ENCODE measurements at places on chromosomes 2 and 18.
A peak's percentile ranks its signal among the peaks of the same experiment; 100 is the strongest.

DNA sequence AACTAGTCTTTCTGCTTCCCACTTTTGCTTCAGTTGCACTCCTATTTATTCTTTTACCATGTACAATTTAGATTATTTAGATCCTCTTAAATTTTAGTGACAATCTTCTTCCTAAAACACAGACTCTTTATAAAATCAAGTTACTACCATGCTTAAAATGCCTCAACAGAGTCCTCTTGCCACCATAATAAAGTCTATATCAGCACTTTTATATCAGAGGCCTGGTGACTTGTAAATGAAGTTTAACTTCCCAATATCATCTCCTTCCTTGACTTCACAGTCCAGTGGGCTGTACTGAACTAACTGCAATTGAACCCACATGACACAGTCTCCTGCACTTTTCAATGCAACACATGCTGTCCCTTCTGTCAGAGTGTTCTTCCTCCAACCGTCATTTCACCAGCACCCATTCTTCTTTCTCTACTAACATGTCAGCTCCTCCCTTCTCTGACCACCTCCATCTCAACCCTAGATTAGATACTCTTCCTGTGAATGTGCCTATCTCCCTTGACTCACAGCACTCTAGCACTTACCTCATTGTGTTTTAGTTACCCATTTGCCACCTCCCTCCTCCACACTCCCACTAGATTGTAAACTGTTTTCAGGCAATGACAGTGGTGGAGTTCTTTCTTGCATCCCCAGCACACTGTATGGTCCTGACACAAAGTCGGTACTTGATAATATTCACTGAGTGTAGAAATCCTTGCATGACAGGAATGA, 414.9 kb downstream of the SATB2 start:
- H3K4me3 ChIP-seq, result no peak overlapping the region
- no peaks in the 10 kb centered on the region for H3K4me1 ChIP-seq
- no peak overlapping the region for H3K27ac ChIP-seq

GRCh38 chr2:241967467-241968144, 98.1 kb downstream of the RTP5 start:
- no peak overlapping the region for H3K4me3 ChIP-seq
- H3K36me3 ChIP-seq, result no peaks in the 10 kb centered on the region
- no peaks in the 10 kb centered on the region for H3K27me3 ChIP-seq

DNA sequence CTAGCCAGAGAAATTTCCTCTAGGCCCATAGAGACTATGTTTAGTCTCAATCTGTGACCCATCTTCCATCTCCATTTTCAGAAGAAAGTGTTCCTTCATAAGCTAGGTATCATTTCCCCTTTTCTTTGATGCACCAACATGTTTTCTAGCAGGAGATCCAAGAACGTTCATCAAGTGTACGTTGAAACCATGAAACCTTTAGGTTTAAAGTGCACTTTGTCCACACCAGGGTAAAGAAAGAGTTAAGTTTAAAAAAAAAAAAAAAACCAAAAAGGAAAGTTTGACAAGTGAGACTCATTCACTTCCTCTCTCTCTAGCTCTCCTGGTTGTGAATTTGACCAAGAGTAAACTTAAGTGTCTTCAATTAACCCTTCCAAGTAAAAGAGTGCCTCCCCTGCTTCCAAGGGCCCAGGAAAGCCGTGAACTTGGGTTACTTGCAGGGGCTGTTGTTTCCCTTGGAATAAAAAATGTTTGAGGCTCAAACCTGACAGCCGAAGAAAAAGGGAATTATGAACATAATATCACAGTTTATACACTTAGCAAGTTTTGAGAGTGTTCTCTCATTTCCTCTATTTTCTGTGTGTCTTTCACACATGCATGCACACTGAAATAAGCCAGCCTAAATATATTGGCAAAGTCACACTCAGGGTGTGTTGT, 56.7 kb downstream of the LBH start:
- H3K27me3 ChIP-seq, result no peaks in the 10 kb centered on the region
- peaks cover 1% of the 10 kb centered on the region for H3K4me1 ChIP-seq
- no peaks in the 10 kb centered on the region for H3K36me3 ChIP-seq
- no peak overlapping the region for H3K27ac ChIP-seq
- DNase-seq, result no peak

- DNase-seq, result no peak
- H3K27ac ChIP-seq, result no peak overlapping the region
- no peaks in the 10 kb centered on the region for H3K4me1 ChIP-seq
- no peaks in the 10 kb centered on the region for H3K27me3 ChIP-seq
- no peak overlapping the region for H3K4me3 ChIP-seq
- no peaks in the 10 kb centered on the region for H3K36me3 ChIP-seq
Observed at GRCh38 chr2:170533156-170533555, 182.0 kb upstream of the SP5 start.

- H3K36me3 ChIP-seq, result no peaks in the 10 kb centered on the region
- H3K27ac ChIP-seq, result no peak overlapping the region
- DNase-seq, result no peak
Observed at GRCh38 chr2:120631724-120632123, 103.9 kb upstream of the GLI2 start.

GRCh38 chr2:12949406-12949805, 232.7 kb downstream of the TRIB2 start:
- no peak overlapping the region for H3K27ac ChIP-seq
- no peaks in the 10 kb centered on the region for H3K36me3 ChIP-seq
- no peaks in the 10 kb centered on the region for H3K27me3 ChIP-seq

GRCh38 chr2:188884046-188884445, 90.1 kb upstream of the COL3A1 start:
- no peaks in the 10 kb centered on the region for H3K27me3 ChIP-seq
- H3K4me1 ChIP-seq, result no peaks in the 10 kb centered on the region
- H3K36me3 ChIP-seq, result no peaks in the 10 kb centered on the region

- DNase-seq, result no peak
- H3K4me3 ChIP-seq, result no peak overlapping the region
- H3K27me3 ChIP-seq, result no peaks in the 10 kb centered on the region
- peaks cover 63% of the 10 kb centered on the region for H3K4me1 ChIP-seq
Observed at GRCh38 chr2:223832241-223832903, 5.0 kb downstream of the AP1S3 start.

GRCh38 chr18:46273861-46274260, 169.7 kb downstream of the HAUS1 start:
- no peak overlapping the region for H3K27ac ChIP-seq
- no peaks in the 10 kb centered on the region for H3K36me3 ChIP-seq
- H3K4me1 ChIP-seq, result no peaks in the 10 kb centered on the region
- no peak overlapping the region for H3K4me3 ChIP-seq
- H3K27me3 ChIP-seq, result no peaks in the 10 kb centered on the region

GRCh38 chr18:54860941-54861340, 32.7 kb downstream of the RAB27B start:
- no peaks in the 10 kb centered on the region for H3K4me1 ChIP-seq
- H3K27me3 ChIP-seq, result no peaks in the 10 kb centered on the region
- DNase-seq, result no peak
- H3K36me3 ChIP-seq, result no peaks in the 10 kb centered on the region
- H3K4me3 ChIP-seq, result no peak overlapping the region

DNA sequence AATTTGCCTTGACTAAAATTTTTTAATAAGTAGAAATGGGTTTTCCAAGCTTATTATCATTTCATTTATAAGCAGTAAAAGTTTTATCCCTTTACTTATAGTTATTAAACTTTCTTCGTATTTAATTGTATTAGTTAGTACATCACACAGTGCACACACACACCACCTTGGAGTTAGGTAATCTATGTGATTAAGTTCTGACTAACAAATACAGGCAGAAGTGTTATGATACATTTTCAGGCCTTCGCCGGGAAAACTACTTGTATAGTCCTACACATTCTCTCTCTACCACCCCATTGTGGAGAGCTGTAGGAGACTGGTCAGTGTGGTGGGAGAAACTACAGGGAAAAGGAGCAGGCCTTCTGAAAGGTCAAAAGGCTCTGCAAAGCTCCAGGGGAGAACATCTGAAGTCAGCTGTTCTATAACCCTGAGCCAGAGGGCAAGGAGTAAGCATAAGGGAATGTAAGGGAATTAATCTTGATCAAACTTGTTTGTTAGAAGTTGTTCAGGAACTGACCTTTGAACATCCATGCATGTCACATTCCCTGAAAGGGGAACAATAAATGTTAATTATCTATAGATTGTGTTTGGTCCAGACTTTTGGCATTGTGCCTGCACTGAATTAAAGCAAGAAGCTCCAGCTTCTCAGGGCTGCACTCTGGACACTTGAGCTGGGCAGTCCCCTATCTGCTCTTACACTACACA, 231.7 kb downstream of the FSIP2 start:
- no peak overlapping the region for H3K4me3 ChIP-seq
- no peaks in the 10 kb centered on the region for H3K36me3 ChIP-seq
- H3K27me3 ChIP-seq, result no peaks in the 10 kb centered on the region
- no peaks in the 10 kb centered on the region for H3K4me1 ChIP-seq

DNA sequence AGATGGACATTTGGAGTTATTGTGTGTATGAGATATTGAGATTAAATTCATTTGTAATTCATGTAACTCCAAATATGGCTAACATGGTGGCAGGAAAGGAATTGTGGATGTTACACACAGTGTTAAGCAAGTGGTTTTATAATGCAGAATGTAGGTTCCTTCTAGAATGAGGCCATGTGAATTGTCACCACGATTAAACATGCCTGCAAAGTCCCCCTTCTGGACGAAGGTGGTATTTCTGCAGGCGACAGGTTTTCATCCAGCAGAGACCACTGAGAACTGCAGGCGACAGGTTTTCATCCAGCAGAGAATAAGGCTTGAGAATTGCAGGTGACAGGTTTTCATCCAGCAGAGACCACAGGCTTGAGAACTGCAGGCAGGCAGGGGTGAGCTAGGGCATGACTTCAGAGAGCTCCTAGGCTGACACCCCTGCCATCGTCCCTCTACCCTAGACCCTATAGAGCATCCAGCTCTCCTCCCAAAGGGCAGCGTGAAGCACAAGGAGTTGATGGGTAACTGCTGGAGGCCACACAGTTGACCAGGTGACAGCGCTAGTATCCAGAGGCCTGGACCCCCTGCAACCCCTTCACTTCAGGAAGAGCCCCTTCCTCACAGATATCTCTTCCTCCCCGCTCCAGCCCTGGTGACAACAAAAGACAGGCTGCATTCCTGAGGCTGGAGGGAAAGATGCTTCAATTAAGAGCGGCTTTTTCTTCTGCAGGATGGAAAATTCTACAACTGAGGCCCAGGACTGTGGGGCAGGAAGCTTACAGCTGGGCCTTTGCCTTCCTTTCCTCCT, 175.8 kb downstream of the LOXHD1 start:
- H3K4me3 ChIP-seq, result no peak overlapping the region
- peak; percentile 27 for DNase-seq
- no peaks in the 10 kb centered on the region for H3K36me3 ChIP-seq
- H3K27me3 ChIP-seq, result peaks cover 37% of the 10 kb centered on the region

DNA sequence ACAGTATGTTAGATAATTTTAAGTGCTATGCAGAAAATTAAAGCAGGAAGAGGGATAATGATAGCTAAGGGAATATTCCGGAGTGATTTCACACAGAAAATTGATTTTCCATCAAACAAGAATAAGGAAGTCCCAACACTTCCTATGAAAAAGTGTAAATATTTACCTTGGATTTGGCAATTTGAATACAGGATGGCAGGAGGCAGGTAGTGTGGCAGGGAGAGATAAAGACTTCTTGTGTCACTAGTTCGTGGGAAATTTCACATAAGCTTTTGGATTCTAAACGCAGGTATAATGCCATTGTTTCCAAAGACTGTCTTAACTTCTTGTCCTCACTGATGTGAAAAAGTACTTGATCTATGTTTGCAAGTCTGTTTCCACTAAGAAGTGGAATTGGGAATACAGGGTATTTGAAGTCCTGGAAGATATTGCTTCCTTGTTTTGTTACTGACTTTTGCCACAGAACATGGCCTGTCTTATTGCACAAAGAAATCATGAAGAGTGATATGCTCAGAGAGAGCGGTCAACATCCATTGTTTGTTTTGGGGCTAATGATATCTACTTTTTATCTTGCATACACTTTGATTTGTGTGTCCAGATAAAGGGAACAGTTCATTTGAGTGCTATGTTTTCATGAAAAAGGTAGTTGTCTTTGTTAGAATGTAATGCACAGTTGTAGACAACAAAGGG, 1216.1 kb upstream of the FAM98A start:
- no peaks in the 10 kb centered on the region for H3K27me3 ChIP-seq
- no peaks in the 10 kb centered on the region for H3K4me1 ChIP-seq
- no peaks in the 10 kb centered on the region for H3K36me3 ChIP-seq
- no peak overlapping the region for H3K27ac ChIP-seq

GRCh38 chr18:394262-394986, 106.1 kb downstream of the COLEC12 start:
- H3K27ac ChIP-seq, result no peak overlapping the region
- H3K27me3 ChIP-seq, result no peaks in the 10 kb centered on the region
- no peaks in the 10 kb centered on the region for H3K36me3 ChIP-seq

GRCh38 chr2:86480105-86480504, 38.9 kb downstream of the KDM3A start:
- no peaks in the 10 kb centered on the region for H3K27me3 ChIP-seq
- H3K4me3 ChIP-seq, result no peak overlapping the region
- DNase-seq, result no peak
- no peak overlapping the region for H3K27ac ChIP-seq
- H3K36me3 ChIP-seq, result peaks cover 56% of the 10 kb centered on the region
- H3K4me1 ChIP-seq, result no peaks in the 10 kb centered on the region

All from HCT116 (cell line).